ENCODE measurements at places on chromosomes 3 and 15. TPM values are rescaled to one million over a fixed set of nuclear protein-coding genes. Genes with fewer than 3 reads are reported as not detected.

Gene LMOD3
- polyA plus RNA-seq: not detected

GRCh38 chr15:36880224-36880912 lies 220.0 kb downstream of the MEIS2 start:
- peaks cover 11% of the 10 kb centered on the region for H3K4me1 ChIP-seq
- H3K27ac ChIP-seq: no peak overlapping the region
- peak overlapping the region; percentile 57 for H3K4me3 ChIP-seq
- peaks cover 56% of the 10 kb centered on the region for H3K27me3 ChIP-seq
- no peaks in the 10 kb centered on the region for H3K36me3 ChIP-seq

DNA sequence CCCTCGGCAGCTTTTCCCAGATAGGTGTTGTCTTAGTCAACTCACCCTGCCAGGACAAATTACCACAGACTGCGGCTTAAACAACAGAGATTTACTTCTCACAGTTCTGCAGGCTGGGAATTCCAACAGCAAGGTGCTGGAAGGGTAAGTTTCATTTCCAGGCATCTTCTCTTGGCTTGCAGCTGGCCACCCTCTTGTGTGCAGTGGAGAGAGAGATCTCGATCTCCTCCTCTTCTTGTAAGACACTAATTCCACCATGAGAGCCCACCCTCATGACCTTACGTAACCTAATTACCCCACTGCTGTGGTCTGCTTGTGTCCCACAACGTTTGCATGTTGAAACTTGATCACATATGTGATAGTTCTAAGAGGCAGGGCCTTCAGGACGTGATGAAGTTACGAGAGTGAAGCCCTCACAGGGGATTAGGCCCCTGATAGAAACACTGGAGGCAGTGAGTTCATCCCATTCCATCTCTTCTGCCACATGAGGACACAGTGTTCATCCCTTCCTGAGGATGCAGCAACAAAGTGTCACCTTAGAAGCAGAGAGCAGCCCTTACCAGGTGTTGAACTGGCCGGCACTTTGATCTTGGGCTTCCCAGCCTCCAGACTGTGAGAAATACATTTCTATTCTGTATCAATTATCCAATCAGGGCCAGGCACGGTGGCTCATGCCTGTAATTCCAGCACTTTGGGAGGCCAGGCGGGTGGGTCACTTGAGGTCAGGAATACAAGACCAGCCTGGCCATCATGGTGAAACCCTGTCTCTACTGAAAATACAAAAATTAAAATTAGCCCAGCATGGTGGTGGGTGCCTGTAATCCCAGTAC lies 247.7 kb downstream of the PLCL2 start:
- no peak overlapping the region for H3K4me3 ChIP-seq
- no peak for DNase-seq
- H3K27me3 ChIP-seq: no peaks in the 10 kb centered on the region
- H3K4me1 ChIP-seq: no peaks in the 10 kb centered on the region
- H3K27ac ChIP-seq: no peak overlapping the region

DNA sequence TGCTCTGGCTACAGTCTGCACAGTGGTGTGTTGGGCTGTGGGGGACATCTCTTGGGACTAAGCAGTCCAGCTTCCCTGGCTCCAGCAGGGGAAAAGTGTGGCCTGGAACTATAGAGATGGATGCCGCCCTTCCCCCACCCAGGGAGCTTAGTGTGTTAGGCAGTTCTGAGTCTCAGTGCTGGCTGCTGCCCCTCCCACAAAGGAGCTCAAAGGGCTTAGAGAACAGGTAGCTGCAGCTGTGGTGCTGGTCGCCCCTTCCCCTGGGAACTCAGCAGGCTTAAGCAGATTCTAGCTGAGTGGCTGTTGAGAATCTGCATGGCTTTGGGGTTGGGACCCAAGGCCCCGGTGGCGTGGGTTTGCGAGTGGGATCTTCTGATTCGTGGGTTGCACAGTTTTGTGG lies 190.8 kb downstream of the PDCD6IP start:
- no peak overlapping the region for H3K27ac ChIP-seq
- no peaks in the 10 kb centered on the region for H3K4me1 ChIP-seq
- no peak for DNase-seq

DNA sequence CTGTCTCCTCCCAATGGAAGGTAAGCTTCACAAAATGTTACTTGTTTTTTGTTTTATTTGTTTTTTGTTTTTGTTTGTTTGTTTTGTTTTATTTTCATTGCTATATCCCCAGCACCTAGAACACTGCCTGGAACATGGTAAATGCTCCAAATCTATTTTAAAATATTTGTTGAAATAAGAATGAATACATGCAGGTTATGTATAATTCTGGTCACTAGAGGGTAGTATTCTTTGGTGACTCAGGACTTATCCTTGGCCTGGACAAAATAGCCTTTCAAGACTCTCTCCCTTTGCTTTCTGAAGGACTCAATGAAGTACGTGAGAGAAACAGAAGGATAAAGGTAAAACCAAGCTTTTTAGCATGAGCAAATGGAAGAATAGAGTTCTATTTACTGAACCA lies 46.9 kb upstream of the PPP2R3A start:
- H3K27ac ChIP-seq: no peak overlapping the region
- DNase-seq: no peak
- H3K27me3 ChIP-seq: no peaks in the 10 kb centered on the region
- no peaks in the 10 kb centered on the region for H3K36me3 ChIP-seq
- no peaks in the 10 kb centered on the region for H3K4me1 ChIP-seq

- DNase-seq: no peak
- no peak overlapping the region for H3K27ac ChIP-seq
- H3K36me3 ChIP-seq: no peaks in the 10 kb centered on the region
- H3K27me3 ChIP-seq: no peaks in the 10 kb centered on the region
Observed at GRCh38 chr3:72120806-72121778, 336.1 kb upstream of the PROK2 start.

Data from H1 (cell line).